ENCODE measurements at places on chromosomes 2 and 18.

GRCh38 chr2:127575941-127576432, 40.5 kb downstream of the MYO7B start:
- no peak for DNase-seq

DNA sequence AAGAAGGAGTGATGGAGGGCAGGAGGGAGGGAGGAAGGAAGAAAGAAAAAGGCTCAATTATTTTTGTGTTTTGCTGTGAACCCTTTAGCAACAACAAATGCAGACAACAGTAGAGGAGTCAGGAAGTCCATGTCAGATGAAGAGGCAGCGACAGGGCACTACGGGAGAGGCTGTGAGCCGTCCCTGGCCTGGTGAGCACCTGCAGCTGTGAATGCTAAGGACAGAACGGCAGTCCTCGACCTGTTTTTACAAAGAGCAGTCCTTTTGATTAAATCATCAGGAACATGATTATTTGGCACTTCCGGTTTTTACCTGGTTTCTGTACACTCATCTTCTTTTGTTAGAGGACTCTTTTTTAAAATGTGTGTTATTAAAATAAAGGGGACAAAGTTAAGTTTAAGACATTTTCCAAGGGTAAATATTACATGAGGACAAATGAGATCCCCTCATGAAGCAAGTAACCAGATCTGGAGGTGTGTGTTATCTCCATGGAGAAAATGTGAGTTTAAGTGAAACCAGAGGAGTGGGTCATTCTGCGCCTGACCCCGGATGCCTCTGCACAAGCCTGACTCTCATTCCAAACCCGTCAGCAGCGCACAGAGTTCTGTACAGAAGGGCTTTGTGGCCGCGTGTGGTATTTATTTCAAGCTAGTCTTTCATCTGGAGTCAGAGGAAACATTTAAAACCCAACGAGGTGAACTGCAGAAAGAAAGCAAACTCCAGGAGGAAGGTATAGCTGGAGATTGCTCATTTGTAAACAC, 492.5 kb downstream of the SOX11 start:
- no peak for DNase-seq

- no peak for DNase-seq
These were observed 56.4 kb upstream of the ITGB6 start for GRCh38 chr2:160256507-160256906.

GRCh38 chr2:38171208-38171855, 95.4 kb upstream of the CYP1B1 start:
- no peak for DNase-seq

DNA sequence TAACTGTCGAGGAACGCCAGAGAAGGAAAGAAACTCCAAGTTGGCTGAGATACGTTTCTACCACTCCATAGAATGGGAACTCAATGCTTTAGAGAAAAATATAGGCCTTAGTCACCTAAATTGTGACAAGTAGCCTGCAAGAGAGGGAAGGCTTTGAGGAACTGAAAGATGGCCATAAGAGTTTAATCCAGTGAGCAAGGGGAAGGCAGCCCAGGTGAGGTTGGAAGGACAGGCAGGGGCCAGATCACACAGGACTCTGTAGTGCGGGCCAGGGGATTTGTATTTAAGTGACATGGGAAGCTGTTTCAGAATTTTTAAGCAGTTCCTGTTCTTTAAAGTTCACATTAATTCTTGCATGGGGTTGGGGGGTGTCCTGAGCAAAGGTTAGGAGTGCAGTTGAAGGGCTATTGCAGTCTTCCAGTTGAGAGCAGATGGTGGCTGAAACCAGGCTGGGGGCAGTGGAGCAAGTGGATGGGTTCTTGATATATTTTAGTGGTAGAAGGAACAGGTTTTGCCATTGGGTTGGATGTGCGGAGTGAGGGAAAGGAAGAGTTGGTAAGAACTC, 138.9 kb upstream of the PELI1 start:
- no peak for DNase-seq

- DNase-seq, result no peak
These were observed 1317.5 kb upstream of the CELF4 start for GRCh38 chr18:38883111-38883510.

DNA sequence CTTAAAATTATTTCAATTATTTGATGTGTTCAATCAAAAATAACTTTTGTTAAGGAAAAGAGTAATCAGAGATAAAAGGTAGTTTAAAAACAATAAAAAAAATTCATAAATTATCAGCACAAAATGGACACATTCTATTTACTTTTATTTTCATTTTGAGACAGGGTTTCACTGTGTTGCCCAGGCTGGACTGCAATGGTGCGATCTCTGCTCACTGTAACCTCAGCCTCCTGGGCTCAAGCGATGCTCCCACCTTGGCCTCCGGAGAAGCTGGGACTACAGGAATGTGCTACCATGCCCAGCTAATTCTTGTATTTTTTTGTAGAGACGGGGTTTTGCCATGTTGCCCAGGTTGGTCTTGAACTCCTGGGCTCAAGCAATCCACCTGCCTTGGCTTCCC, 47.1 kb downstream of the LPIN2 start:
- DNase-seq, result no peak

DNA sequence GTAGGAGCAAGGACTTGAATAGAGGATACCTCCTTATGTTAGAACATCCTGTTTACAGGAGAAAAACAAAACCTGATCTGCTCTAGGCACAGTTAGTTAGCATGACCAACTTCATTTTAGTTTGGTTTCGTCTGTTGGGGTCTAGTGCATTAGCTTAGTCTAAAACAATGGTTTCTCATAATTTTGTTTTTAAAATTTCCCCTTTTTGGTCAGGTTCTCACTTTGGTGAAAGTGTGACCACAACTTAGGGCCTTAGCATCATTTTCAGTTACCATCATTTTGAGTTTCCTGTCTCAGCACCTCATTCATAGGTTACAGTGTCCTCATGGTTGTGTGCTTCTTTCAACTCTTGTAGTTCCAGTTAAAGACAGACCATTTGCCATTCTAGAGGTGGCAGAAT, 1277.0 kb upstream of the SLC39A10 start:
- DNase-seq, result no peak

GRCh38 chr2:172550419-172550818, 5.5 kb upstream of the PDK1 start:
- no peak for DNase-seq

DNA sequence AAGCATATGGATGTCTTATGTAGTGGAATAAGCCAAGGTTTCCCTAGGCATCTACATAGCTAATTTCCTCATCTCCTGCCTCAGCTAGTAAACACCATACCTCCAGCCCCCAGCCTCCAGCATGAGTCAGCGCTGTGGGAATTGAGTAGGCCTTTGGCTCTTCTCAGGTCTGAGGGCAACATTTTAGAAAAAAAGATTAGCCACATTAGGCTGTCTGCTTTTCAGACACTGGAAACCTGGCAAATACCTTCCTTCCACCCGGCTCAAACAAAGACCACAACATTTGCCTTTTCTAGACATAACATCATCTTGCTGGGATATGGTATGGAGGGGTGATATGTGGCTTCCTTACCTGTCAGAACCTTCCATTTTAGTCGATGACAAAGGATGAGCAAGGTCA, 6.1 kb upstream of the CCDC195 start:
- DNase-seq, result no peak

- DNase-seq, result no peak
These were observed 338.0 kb downstream of the TNS1 start for GRCh38 chr2:217664761-217665160.

GRCh38 chr2:10427618-10427949, 20.5 kb downstream of the ODC1 start:
- no peak for DNase-seq

DNA sequence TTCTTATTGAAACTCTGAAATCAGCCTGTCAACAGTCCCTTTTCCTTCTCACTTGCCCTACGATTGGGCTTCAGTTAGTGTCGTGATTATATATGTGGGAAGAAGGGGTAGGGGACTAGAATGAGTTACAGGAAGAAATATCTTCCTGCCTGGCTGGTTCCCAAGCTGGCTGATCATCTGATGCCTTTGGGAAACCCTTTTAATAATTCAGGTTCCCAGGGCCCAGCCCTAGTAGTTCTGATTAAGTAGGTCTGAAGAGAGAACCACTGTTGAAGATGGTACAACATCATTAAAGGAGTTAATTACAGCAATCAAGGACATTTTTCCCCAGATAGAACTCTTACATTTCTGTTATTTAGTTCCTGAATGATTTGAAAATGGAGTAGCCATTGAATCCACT, 110.1 kb upstream of the EML6 start:
- DNase-seq, result no peak

- DNase-seq, result no peak
These were observed 10.0 kb downstream of the PCARE start for GRCh38 chr2:29064346-29064715.

DNA sequence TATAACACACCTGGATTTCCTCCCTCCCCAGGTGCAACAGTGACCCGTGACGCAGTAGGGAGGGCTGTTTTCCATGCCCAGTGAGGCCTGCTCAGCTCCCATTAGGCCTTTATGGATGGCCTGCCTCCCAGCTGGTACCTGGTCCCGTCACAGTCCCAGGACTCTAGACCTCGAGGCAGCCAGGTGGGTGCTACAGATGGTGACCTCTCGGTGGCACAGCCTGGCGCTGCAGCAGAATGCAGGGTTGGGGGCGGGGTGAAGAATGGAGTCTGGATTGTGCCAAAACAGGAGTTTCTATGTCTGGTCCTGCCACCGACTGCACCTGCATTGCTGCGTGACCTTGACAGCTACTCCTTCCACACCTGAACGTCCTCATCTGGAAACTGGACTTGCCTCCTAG, 18.0 kb upstream of the YWHAQ start:
- DNase-seq, result no peak

DNA sequence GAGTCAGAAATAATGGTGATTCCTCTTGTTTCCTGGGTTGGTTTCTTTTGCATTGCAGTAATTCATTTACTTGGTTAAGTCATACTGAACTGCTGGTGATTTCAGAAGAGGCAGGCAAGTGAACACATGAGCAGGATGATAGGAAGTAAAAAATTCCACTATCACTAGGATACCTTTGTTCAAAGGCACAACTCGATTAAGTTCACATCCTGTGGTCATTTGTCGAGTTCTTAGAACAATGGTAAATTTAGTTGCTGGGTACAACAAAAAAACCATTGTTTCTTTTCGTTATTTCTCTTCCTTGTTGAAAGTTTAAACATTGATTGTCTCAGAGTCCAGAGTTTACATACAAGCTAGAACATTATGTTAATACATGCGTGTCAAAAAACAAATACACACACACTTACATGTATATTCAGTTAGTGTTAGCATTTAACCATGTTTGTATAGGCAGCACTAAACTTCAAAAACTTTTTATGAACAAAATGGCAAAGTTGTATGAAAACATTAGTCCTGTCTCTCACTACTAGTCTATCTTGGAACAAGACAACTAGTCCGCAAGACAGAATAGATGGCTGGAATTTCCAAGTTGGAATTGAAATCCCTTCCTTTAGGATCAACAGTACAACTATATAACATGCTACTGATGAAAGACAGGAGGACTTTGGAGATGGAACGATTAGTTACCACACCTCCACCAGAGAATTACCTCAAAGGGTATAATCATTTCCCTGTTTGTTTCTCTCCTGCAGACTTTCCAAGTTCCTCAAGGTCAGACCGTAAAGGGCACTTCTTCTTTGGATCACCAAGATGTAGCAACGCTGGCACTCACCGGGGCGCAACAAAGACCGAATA, 26.2 kb downstream of the STK39 start:
- DNase-seq, result no peak

- DNase-seq, result no peak
These were observed 24.9 kb downstream of the HTR2B start for GRCh38 chr2:231099918-231100317.

- no peak for DNase-seq
These were observed 61.5 kb downstream of the ADNP2 start for GRCh38 chr18:80170395-80171053.

DNA sequence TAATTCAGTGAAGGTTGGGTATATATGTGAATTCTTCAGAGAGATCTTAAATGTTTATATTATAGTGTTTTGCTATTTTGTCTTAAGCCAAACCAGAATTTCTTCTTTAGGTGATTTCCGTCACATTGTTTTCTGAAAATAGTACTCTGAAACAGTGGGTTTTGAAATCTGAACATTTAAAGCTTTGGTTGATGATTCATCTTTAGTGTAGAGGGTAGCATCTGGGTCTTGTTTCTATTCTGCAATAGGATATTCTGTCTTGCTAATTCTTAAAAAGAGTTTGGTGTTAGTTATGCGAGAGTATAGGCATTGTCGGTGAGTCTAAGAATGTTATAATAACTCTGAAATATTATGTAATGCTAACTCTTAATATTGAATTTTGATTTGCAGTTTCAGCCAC, 69.6 kb upstream of the FAM237A start:
- DNase-seq, result no peak

GRCh38 chr2:28389399-28390240, 3.0 kb upstream of the FOSL2 start:
- DNase-seq, result no peak

DNA sequence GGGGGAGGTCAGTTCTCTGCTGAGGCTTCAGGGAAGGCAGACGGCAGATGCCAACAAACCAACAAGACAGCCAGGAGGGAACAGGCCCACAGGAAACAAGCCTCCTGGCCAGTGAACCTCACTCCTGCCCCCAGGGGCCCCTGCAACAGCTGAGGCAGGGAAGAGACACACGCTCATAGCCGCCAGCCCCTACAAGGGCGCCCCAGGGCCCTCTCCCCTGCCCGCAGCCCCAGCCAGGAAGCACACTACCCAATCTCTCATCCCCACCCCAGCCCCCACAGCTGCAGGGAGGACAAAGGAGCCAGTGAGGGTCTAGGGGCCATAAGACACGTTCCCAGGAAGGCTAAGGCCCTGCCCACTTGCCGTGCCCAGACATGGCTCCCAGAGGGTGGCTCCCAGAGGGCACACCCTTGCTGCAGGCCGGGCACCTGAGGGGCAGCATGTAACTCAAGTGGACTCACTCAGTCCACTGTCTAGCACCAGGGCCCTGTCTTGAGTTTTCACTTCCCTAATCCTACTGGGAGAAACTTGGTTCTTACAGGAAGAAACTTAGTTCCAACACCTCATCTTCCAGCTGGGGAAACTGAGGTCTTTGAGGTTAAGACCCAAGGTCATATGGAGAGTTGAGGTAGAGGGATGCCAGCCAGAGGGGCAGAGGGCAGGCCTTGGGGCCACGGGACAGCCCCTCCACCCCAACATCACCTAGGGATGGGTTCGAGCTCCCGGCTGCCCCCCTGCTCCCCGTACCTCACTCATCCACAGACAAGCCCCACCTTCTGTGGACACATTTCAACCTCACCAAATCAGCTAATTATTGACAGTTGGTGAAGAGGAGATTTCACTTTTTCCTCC, 37.3 kb downstream of the EMX1 start:
- no peak for DNase-seq

- no peak for DNase-seq
These were observed 190.4 kb downstream of the LAMA1 start for GRCh38 chr18:6927153-6927552.
